Frontal cortex (tissue), 4 donors: ENCODE measurements at places on chromosomes 7 and 10.

DNA sequence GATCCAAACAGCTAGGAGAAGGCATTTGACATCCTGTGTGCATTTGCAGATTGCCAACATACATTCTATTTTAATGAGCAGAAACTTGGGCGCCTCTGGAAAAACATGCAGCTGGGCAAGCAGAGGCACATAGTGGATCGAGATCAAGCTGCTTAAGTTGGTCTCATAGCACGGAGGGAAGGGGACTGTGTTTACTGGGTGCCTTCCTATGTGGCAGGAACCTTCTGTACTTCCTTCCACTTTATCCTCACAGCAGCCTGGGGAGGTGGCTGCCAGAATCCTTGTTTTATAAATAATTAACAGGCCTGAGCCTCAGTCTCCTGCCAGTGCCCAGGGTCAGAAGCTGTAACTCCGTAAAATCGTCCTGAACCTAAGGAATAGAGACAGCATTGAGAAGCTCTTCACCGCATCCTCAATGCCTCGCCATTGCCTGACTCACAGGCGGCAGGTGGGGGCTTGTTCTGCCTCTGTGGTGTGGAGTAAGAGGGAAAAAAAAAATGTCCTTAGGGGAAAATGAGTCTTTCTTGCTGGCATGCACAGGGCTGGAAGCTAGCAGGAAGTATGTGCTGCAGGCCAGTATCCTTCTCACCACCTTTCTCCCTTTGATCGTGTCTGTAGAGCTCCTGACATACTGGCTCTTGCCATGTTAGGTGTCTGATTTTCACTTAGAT, 6.2 kb downstream of the VWA2 start:
- DNase-seq, result no peak

- DNase-seq, result no peak
These were observed 15.9 kb downstream of the KPNA7 start for GRCh38 chr7:99191869-99192596.

- no peak for DNase-seq
These were observed 4.3 kb downstream of the AOC1 start for GRCh38 chr7:150856303-150857275.

- no peak for DNase-seq
These were observed 109.5 kb downstream of the PARP12 start for GRCh38 chr7:139953229-139953628.

DNA sequence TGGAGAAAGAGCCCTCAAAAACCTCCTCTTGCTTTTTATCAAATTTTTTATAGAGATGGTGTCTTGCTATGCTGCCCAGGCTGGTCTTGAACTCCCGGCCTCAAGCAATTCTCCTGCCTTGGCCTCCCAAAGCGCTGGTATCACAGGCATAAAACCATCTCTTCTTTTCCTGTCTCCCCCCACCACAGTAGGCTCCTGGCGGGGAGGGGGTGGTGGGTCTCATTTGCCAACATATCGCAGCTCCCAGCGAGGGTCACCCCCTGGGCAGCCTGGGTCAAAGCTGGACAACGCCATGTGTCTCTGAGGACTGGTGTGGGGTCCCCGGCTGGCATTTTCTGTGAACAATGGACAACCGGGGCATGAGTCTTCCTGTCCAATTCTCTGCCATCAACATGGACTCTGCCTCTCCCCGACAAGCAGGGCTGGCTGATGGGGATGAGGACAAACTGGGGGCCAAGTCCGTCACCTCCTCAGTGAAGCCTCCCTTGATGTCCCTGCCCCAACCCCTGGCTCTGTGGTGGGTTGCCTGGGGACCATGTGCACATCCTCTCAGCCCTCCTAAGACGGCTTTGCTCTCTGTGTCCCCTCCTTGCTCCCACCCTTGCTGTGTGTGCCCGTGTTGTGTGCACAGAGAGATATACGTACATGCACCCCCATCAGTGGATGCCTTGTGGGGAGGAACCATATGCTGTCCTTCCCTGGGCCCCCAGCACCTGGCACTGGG, 86.4 kb upstream of the GNA12 start:
- no peak for DNase-seq

DNA sequence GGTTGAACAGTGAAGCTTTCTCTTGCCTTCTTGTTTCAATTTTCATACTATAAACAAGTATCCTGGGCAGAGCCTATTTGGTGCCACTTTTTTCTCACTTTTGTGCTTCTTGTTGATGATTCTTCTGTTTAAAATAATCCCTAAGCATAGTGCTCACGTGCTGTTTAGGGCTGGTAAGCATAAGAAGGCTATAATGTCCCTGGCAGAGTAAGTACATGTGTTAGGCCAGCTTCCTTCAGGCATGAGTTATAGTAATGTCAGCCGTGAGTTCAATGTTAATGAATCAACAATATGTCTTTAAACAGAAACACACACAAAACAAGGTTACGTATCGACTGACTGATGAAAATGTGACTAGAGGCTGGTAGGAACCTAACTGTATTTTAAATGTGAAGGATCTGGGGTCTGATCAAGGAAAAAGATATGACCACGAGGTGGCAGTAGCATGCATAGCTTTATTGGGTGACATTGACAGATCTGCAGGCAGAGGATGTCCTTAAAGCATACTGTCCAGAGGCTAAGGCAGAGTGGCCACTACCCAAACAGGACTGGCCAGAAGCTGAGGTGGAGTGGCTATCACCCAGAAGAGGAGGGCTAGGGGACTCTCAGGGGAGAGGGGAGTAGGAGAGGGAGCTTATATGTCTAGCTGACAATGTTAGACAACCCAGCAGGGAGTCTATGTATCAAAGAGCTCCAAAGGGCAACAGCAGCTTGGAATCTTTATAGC, 113.7 kb downstream of the BRAF start:
- DNase-seq, result peak; percentile 26

GRCh38 chr7:84829719-84830118, 357.1 kb downstream of the SEMA3D start:
- no peak for DNase-seq

DNA sequence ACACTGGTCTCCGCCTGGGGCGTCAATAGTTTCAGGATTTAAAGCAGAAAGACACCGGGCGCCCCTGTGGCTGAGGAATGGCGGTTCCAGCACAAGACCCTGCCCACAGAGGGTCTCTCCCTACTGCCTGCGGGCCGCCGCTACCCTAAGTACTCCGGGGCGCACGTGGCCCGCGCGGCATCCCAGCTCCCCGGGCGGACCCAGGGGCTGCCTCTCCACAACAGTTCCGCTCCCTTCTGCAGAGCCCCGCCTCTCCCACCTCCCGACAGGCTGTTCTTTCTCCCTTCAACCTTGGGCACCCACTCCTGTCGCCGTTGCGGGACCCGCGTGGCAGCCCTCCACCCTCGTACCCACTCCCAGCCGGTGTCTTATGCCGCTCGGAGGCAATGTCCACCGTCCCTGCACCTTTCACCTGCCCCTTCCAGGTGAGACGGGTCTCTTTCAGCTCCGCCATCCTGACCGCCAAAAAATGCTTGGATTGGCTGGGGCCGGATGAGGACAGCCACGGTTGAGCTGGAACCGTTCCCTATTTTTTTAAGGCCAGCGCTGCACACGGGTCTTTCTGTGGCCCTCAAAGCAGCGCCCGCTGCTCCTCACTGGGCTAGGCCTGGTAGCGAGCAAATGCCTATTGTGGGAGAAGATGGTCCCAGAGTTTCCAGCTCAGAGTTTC, 1.6 kb upstream of the NKX2-3 start:
- no peak for DNase-seq

DNA sequence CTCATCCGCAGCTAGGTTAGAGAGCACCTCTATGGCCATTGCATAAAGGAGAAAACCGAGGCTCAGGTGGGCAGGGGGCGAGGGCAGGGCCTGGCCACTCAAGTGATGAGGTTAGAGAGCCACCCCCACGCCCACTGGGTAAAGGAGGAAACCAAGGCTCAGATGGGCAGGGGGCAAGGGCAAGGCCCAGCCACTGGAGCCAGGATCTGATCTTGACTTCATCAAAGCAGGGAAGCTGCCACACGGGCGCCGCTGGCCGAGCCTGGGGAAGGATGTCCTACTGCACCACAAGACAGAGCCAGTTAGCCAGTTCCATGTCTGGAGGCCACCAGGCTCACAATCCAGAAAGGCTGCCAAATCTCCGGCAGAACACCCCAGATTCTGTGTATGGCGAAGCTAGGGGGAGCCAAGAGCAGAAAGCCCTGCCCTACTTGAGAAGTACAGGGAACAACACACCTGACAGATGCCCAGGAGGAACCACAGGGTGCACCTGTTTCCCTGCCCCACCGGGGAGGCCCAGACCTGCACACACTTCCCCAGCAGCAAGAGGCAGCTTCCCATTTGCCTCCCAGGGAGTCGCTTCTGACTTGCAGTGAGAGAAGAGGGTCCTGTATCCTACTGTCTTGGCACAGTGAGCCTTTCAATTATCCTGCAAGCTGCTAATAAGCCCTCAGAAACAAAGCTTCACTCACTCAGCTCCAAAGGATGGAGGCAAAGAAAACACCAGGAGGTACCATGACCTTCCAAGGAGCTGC, 101.9 kb downstream of the TNS3 start:
- no peak for DNase-seq

DNA sequence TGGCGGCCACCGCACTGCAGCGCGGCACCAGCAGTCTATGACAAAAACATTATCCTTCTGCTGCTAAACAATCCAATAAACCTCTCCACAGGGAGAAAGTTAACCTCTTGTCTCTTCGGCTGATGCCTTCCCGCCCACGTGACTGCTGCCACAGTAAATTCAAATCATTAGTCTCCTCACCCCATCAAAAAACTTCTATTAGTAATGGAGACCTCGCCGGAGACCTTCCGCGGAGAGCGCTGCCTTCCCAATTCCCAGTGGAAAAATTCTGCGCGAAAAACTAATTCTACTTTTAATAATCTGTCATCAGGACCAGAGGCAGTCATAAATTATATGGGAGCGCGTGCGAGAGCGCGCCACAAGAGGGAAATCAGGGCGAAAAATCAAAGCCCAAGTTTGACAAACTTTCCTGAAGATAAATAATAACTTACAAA, 90.0 kb upstream of the PAX2 start:
- no peak for DNase-seq

DNA sequence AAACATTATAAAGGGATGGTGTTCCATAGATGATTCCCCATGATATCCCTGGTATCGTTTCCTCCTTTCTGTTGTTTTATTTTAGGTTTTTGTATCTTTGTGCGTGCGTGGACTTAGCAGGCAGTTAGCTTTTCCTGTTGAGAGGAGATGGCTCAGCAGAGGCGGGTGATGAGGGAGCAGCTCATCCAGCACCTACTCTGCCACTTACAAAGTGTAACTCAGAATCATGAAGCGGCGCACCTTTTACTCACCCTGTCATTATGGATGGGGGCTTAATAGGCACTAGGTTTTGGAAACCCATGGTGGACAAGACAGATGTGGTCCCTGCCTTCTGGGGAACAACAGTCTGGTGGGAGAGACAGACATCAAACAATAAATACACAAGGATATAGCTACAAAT, 17.1 kb downstream of the FAM241B start:
- no peak for DNase-seq

DNA sequence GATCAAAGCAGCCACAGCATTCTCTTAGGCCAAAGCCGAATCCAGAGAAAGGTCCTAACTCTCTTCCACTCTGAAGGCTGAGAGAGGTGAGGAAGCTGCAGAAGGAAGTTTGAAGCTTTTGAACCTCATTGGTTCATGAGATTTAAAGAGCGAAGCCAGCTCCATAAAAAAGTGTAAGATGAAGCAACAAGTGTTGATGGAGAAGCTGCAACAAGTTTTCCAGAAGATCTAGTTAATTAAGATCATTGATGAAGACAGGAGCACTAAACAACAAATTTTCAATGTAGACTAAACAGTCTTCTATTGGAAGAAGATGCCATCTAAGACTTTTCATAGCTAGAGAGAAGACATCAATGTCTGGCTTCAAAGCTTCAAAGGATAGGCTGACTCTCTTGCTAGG, 17.7 kb upstream of the GALNTL5 start:
- no peak for DNase-seq

DNA sequence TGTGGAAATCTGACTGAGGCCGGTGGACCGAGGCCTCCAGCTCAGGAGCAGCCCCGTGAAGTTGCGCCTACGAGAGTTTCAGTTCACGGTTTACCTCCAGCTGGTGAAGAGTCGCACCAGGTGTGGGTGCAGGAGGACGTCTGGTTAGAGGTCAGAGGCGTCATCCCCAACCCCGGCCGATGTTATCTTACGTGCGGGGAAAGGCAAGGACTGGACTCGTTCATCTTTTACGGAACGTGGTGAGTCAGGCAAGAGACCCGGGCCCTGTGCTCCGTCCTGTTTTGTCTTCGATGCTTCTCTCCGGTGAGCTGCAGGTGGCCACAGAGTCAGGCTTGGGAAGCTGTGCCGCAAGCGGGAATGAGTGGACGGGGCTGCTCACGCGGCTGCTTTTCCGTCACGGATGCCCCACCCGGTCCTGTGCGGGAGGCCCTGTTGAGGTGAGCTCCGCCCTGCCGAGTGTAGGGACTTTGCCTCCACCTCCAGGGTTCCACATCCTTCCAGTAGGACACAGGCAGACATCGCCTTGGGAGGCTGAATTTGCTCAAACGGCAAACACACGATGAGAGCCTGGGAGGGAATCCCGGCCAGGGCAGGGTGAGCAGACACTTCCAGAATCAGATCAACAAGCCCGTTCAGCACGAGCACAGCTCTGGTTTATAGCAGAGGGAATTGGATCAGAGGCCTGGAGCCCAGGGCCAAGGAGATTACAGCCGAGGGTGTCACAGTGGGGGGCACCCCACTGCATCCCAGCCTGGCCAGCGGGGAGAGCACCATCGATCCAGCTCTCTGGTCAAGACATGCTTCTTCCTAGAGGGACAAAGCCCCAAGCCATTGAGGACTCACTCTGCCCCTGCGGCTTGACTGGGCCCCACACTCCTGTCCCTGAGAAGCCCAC, 50.1 kb upstream of the INPP5A start:
- no peak for DNase-seq

DNA sequence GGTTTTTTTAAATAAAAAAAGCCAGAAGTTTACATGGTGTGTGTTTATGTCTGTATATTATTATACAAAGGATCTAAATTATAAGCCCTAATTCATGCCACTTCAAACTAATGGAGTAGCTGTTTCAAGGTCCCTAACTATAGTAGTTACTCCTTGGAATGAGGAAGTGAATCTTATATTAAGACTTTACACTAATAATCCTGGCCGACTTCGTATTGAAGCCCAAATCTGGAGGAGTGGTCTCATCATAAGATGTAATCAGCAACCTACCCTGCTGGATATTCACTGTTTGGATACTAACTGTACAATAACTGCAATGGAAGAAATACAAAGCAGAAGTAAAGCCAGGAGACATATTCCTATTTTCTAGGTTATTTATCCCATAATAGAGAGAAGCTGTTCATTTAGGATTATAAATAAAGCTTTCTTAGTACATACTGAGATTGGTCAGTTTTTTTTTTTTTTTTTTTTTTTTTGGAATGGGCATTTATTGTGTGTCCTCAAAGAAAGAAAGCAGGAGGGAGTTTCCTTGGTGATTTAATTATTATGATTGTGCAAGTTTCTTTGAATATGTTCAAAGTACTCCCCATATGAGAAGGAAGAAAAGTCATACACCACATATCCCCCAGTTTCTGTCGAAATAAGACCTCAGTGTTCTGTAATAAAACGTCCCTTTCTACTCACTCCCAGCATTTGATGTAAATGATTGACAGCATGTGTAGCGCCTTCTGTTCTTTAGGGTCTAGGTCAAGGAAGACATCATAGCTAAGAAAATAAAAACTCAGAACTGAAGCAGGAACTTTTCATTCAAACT, 397.8 kb downstream of the EXOC4 start:
- DNase-seq, result no peak
